ENCODE measurements at places on chromosomes 13 and 19.

GRCh38 chr19:13034636-13035035, 39.4 kb downstream of the NFIX start:
- H3K27ac ChIP-seq: no peak overlapping the region
- H3K4me3 ChIP-seq: no peak overlapping the region
- DNase-seq: no peak
- H3K36me3 ChIP-seq: no peaks in the 10 kb centered on the region
- no peaks in the 10 kb centered on the region for H3K4me1 ChIP-seq

DNA sequence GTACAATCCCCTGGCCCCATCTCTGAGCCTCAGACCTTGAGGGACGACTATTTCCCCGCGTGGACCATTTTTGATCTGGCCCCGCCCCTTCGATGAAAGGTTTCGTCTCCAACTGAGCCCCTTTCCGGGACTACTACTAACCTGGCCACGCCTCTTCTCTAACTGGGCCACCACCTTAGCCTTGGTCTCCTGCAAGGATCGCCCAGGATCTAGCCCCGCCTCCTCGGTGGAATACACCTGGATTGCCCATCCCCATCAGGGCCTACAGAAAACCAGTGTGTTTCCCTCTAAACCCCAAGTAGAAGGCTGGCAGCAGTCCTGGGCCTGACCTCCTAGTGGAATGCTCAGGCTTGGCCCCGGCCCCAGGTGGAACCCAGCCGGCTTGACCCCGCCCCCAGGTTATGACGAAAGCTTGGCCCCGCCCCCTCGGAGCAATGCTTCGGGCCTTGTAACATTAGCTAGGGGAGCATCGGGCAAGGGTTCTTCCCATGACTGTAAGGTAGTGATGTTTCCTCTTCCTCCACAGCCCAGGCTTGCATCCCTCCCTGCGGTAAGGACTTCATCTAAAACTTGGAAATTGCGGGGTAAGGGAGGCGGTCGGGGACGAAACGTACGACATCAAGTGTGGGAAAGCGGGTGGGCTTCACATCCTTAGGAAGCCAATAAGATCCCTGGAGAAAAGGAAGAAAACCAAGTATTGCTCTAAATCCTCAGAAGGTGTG, 9.1 kb downstream of the SPACA6 start:
- H3K27ac ChIP-seq: peak overlapping the region; percentile 67
- no peaks in the 10 kb centered on the region for H3K27me3 ChIP-seq
- H3K4me3 ChIP-seq: no peak overlapping the region
- H3K4me1 ChIP-seq: no peaks in the 10 kb centered on the region
- peak; percentile 93 for DNase-seq

DNA sequence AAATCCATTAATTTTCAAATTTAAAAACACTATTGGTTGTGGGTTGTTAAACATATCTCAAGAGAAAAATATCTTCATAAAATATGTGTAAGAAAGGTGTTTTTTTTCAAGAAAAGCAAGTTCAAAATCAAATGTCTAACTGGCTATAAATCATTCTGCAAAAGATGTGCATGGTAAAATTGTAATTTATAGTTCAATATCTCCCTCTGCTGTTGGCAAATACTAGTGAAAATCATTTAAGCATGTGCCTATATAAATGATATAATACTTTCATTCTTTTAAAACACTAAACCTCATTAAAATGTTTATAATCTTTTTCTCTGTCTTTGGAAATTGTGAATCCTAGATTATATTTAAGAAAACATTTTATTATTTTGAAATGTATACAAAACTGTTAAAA, 17.2 kb upstream of the SLITRK6 start:
- H3K27ac ChIP-seq: no peak overlapping the region
- peak; percentile 3 for DNase-seq
- H3K4me1 ChIP-seq: no peaks in the 10 kb centered on the region

DNA sequence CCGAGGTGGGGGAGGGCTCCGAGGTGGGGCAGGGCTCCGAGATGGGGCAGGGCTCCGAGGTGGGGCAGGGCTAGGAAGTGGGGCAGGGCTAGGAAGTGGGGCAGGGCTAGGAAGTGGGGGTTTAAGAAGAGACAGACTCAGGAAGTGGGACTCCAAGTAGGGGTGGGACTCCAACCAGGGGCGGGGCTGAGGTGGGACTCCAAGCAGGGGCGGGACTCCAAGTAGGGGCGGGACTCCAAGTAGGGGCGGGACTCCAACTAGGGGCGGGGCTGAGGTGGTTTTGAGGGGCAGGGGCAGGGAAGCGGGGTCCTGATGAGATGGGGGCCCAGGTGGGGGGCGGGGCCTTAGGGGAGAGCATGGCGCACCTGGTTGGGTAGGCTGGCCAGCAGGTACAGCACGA, 13.6 kb downstream of the CFD start:
- no peaks in the 10 kb centered on the region for H3K27me3 ChIP-seq
- no peak overlapping the region for H3K27ac ChIP-seq
- peak; percentile 74 for DNase-seq
- no peak overlapping the region for H3K4me3 ChIP-seq

GRCh38 chr19:2049741-2050348, 1.2 kb downstream of the MKNK2 start:
- H3K36me3 ChIP-seq: no peaks in the 10 kb centered on the region
- H3K27me3 ChIP-seq: no peaks in the 10 kb centered on the region
- H3K4me3 ChIP-seq: peak overlapping the region; percentile 82
- no peak overlapping the region for H3K27ac ChIP-seq

DNA sequence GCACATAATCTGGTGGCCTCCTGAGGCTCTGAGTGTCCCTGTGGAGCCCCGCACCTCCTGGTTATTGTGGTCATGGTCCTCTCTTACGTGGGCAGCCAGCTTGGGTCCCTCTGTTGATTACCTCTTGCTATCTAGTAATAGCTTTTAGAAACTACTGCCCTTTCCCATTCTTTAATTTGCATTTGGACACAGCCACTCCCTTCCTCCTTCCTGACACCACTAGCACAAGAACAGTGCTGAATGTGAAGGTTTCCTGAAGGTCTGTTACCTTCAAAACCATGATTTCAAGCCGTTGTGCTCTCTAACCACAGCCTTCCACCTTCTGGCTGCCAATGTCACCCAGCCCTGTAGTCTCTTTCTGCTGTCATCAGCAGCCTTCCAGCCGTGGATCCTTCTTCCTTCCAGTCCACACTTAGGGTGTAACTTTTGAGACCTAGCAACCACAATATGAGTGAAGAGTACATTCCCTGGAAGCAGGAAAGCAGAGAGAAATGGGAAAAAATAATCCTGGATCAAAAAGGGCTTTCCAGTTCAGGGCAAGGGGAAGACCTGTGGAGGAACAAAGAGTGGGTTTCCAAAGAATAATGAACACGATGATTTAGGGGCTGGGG, 130.9 kb downstream of the FRY start:
- H3K4me1 ChIP-seq: no peaks in the 10 kb centered on the region
- DNase-seq: no peak
- H3K27ac ChIP-seq: no peak overlapping the region
- H3K36me3 ChIP-seq: no peaks in the 10 kb centered on the region
- no peaks in the 10 kb centered on the region for H3K27me3 ChIP-seq

DNA sequence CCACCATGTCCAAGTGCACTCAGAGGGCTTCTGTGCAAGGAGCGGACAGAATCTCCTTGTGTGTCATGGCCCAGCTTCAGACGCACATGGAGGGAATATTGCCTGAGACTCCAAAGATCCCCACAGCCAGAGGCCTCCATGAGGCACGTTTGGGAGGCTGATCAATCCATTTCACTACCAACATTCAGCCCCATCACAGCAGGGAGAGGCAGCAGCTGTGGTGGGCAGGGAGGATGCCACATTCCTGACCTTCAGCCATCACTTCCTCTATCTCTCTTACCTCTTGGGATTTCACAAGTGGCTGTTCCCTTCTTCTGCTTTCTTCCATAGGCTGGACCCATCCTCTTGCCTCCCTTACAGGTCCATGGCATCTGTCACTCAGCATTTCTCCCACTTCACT, 82.4 kb upstream of the MBNL2 start:
- H3K27ac ChIP-seq: no peak overlapping the region
- H3K4me3 ChIP-seq: no peak overlapping the region
- peak; percentile 63 for DNase-seq
- H3K4me1 ChIP-seq: peaks cover 2% of the 10 kb centered on the region
- no peaks in the 10 kb centered on the region for H3K36me3 ChIP-seq

DNA sequence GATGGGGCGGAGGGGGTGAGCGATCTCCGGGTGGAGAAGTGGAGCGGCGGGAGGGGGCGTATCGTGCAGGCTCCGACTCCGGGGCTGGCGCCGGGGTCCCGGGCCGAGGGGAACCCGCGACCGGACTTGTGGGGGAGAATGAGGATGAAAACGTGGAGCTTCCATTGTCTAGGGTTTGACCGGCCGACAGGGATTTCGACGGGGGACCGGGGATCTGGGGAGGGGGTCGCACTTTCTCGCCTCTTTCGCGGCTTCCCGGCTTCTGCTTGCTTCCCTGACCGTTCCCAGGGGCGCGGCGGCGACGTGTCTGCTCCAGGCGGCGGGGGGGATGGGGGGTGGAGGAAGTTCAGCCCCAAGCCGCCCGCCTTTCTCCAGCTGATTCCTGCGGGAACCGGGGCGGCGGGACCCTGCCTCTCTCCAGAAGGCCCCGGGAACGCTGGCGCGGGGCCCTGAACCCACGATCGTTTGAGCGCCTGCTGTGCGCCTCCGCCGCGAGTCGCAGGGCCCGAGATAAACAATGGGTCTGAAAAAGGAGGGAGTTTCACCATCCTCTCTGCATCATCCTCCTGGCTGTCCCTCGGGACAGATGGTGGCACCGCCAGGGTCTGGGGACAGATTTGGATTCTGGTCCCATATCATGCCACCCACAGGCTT, 790 bp downstream of the TPM4 start:
- H3K27me3 ChIP-seq: no peaks in the 10 kb centered on the region
- peak overlapping the region; percentile 90 for H3K27ac ChIP-seq
- H3K4me3 ChIP-seq: peak overlapping the region; percentile 95
- peaks cover 2% of the 10 kb centered on the region for H3K36me3 ChIP-seq
- DNase-seq: peak; percentile 48

DNA sequence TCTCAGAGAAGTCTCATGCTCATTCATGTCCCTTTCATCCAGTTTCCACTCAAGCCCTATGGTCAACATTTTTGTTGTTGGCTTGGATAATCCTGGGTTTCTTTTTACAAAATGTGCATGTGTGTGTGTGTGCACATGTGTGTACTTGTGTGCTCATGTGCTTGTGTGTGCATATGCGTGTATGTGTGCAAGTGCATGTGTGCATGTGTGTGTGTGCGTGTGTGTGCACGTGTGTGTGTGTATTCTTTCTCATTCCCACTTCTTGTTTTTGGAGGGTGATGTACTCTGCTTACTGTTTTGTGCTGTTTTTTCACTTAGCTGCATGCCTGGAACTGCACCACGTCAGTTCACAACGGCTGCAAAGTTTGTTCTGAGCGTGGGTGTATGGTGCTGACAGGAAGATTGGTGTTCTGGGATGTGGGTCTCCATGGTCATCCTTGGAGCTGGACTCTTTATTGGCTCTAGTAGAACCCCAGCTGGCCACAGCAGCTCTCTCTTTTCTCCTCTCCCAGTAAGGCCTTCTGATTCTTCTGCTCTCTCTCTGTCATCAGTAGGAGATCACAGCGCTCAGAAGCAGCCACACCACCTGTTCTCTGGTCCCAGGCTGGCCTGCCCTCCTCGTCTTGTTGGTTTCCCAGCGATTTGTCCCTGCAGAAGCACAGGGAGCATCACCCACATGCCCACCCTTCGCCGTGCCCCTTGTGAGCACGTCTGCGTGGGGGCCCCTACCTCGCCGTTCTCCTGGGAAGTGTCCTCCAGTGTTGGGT, 60.8 kb downstream of the SOX1 start:
- no peaks in the 10 kb centered on the region for H3K4me1 ChIP-seq
- DNase-seq: no peak
- H3K36me3 ChIP-seq: no peaks in the 10 kb centered on the region
- H3K27me3 ChIP-seq: no peaks in the 10 kb centered on the region
- no peak overlapping the region for H3K4me3 ChIP-seq
- H3K27ac ChIP-seq: no peak overlapping the region

DNA sequence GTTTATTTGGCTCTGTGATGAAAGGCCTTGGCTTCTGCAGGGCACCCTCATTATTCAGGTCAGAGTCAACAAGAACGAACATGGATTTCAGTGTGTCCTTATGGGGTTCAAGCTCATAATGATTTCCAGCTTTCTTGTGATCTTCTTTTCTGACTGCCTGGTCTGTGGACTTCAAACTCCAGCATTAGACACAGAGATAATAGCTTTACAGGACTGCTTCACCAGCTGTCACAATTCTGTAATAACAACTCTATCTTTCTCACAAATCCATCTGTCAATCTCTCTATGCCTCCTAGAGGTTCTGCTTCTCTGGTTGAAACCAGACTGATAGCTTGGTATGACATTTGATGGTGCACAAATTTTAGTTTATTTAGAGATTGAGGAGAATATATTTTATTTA, 13.1 kb upstream of the SLITRK6 start:
- no peak overlapping the region for H3K4me3 ChIP-seq
- no peak for DNase-seq
- H3K27me3 ChIP-seq: no peaks in the 10 kb centered on the region

DNA sequence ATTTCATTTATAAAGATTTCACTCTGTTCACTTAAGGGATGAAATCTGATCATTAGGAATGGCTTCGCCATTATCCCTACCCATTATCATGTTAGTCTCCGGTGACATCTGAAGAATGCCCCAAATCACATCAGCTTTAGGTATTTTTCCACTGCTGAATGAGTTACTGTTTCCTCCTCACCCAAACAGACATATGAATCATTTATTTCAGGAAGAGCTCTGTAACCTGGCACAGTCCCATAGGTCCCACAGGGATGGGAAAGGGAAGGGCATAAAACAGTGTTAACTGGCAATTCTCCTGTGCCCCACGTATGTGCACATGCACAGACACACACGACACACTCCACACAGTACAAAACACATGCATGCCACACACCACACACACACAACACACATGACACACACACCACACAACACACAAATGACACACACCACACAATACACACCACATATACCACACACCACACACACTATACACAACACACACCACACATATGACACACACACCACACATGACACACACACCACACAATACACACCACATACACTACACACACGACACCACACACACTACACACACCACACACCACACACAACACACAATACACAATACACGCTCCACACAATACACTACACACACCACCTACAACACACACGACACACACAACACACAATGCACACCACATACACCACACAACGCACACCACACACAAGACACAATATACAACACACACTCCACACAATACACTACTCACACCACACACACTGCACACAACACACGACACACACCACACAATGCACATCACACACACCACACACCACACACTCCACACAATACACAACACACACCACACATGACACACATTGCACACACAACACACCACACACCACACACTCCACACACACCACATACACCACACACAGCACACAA, 15.4 kb downstream of the TMEM255B start:
- no peak for DNase-seq
- no peaks in the 10 kb centered on the region for H3K36me3 ChIP-seq
- no peaks in the 10 kb centered on the region for H3K27me3 ChIP-seq
- no peak overlapping the region for H3K27ac ChIP-seq
- no peak overlapping the region for H3K4me3 ChIP-seq

GRCh38 chr13:40653527-40654318, 12.7 kb downstream of the FOXO1 start:
- H3K27ac ChIP-seq: peak overlapping the region; percentile 27
- H3K36me3 ChIP-seq: no peaks in the 10 kb centered on the region
- H3K4me1 ChIP-seq: peaks cover 8% of the 10 kb centered on the region
- H3K27me3 ChIP-seq: no peaks in the 10 kb centered on the region

- no peaks in the 10 kb centered on the region for H3K27me3 ChIP-seq
- peak overlapping the region; percentile 75 for H3K4me3 ChIP-seq
- DNase-seq: peak; percentile 62
- peaks cover 8% of the 10 kb centered on the region for H3K4me1 ChIP-seq
- peaks cover 11% of the 10 kb centered on the region for H3K36me3 ChIP-seq
Measured at GRCh38 chr19:6740589-6741343, 1.3 kb downstream of the TRIP10 start.

Data from mesendoderm (in vitro differentiated cells).